ENCODE measurements at places on chromosomes 16 and 17.

DNA sequence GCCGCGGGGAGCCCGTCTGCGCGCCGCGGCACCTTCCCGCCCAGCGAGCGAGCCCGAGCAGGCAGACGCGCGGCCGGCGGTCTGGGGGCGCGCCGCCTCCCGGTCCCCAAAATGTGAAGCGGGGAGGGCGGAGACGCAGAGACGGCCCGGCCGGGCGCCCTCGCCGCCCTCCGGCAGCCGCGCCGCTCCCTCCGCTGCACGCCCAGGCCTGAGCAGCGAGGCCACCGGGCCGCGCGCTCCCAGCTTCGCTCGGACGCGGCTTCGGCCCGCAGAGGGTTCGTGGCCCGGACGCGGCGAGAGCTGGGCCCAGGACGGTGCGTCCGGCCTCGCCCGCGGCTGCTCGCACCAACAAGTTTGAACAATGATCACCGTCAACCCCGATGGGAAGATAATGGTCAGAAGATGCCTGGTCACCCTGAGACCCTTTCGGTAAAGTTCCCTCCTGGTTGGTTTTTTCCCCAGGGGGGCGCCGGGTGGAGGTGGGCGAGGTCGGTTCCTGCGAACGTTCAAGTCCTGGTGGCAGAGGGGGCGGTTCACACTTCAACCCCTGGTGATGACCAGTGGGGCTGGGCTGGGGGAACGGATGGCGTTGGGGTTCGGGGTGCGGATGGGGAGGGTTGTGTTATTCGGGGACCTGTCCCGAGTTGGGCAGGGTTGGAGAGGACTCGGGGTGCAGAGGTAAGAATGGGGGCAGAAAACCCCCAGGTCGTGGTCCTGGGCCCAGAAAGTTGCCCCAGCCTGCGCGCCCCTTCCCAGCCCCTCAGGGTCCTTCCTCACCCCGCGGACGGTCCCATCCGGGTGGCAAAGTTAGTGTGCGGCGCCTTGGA, 678 bp downstream of the MGAT5B start:
- DNase-seq = no peak

DNA sequence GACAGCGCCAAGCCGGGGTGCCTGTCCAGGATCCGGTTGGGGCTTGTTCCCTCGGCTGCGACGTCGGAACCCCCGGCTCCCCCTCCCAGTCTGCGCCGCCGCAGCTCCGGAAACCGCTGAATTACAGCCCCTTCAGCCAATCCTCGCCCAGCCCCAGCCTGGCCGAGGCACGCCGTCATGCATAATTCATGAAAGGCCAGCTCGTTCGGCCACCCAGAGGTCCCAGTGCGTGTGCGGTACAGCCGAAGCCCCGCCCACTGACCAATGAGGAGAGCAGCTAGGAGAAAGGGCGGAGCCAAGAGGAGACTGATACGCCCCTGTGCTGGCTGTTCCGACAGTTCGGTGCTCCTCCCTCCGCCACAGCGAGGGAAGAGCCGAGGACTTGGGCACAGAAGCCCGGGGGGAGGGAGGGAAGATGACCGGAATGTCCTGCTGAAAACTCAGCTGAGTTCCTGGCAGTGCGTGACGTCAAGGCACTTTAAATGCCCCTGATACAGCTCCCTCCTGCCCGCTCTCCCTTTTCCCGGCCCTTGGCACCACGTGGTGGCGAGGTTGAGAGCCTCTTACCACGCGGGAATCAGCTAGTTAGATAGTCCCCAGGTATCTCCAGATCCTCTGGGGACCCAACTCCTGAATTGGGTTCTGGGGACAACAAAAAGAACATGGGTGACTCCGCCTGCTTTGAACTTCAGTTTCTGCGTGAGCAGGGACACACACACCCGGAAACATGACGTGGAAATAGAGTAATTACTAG, at the start of gene STAT3:
TSS of gene STAT3 (minus strand) at position 62 of the 754 bp plus-strand sequence. CDS start 39,926 bp downstream, outside the sequence.
- peak; percentile 98 for DNase-seq

- no peak for DNase-seq
These were observed 126.8 kb downstream of the CACNG3 start for GRCh38 chr16:24382762-24383407.

DNA sequence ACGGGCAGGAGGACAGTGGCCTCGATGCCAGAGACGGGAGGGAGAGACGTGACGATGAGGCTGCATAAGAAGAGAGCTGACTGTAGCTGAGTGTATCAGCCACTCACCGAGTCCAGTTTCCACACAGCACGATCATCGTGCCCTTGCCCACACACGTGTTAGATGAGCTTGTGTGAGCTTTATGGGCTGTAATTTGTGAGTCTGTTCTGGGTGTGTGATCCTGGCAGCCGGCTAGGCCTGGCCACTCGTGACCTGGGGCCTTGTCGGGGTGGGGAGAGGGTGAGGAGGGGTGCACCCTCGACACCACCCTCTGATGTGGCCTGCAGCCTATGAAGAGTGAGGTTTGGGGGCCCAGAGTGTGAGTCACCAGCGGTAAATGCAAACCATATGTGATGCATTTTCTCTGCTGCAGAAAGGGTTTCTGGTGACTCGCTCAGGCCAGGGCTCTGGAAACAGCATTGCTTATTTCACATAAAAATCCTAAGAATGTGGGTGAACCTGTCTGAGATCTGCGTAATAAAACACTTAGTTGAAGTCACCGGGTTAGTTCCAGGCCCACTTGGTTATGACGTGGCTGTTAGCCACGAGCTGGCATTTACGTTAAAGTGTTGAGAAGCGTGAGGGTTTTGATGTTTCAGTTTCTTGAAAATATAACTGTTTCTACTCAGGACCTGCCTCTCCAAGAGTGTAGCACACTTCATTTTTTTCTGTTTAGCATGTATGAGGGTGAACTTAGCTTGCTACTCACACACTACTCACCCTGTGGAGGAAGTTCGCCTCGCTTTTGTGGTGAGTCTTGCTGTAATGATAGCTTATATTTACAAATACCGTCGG, 4.2 kb downstream of the METRNL start:
- DNase-seq = peak; percentile 87

GRCh38 chr17:43543771-43544575, 2.2 kb downstream of the ETV4 start:
- no peak for DNase-seq

- DNase-seq = no peak
These were observed 44.0 kb upstream of the CBX4 start for GRCh38 chr17:79883202-79883601.

DNA sequence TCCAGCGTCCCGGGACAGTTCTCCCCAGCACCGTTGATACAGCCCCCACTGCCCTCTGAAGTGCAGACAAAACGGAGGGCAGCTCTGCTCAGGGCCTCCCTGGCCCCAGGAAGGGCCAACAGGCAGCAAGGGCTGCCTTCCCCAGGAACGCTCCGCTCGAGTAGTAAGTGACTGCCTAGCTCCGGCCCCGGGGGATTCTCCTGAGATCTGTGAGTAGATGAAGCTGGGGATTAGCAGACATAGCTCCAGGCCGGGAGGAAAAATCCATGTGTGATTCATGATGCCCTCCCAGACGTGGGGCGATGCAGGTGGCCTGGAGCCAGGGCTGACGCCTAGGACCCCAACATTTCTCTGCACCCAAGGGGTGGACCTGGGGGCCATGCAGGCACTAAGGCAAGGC, 85.3 kb downstream of the ENGASE start:
- DNase-seq = no peak

DNA sequence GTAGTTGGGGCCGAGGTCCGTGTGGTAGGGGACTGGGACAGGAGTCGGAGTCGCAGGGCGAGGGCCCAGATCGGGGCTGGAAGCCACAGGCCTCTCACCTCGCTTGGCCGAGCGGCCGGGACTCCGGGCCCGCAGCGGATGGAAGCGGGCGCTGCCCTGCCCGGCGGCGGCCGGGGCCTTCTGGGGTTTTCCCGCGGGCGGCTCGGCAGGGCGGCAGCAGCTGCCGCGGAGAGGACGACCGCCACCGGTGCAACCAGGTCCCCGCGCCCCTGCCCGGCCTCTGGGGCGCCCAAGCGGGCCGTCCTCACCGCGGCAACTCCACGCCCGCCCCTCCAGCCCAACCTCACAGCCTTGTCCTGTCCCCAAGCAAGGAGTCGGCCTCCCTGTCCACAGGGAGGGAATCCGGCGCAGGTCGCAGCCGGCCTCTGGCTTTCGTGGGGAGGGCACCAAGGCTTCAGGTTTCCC, 15.6 kb upstream of the UTP6 start:
- DNase-seq = no peak

GRCh38 chr17:60538726-60539125, 12.7 kb upstream of the APPBP2 start:
- DNase-seq = no peak

- DNase-seq = no peak
These were observed 97.8 kb downstream of the BANP start for GRCh38 chr16:88048985-88049384.

DNA sequence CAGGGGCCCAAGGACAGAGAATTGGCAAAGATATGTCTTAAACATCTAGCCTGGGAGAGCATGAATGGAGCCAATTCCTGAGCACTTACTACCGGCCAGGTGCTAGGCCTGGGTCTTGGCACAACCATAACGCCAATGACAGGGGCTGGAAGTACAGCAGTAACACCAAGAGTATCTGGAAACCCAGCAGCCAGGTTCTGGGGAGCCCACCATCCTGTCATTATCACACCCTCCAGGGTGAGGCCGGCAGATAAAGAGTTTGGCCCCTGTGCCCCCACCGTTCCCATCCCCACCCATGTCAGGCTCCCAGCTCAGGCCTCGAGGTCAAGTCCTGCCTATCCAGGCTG, 508 bp upstream of the TMC8 start:
- no peak for DNase-seq

DNA sequence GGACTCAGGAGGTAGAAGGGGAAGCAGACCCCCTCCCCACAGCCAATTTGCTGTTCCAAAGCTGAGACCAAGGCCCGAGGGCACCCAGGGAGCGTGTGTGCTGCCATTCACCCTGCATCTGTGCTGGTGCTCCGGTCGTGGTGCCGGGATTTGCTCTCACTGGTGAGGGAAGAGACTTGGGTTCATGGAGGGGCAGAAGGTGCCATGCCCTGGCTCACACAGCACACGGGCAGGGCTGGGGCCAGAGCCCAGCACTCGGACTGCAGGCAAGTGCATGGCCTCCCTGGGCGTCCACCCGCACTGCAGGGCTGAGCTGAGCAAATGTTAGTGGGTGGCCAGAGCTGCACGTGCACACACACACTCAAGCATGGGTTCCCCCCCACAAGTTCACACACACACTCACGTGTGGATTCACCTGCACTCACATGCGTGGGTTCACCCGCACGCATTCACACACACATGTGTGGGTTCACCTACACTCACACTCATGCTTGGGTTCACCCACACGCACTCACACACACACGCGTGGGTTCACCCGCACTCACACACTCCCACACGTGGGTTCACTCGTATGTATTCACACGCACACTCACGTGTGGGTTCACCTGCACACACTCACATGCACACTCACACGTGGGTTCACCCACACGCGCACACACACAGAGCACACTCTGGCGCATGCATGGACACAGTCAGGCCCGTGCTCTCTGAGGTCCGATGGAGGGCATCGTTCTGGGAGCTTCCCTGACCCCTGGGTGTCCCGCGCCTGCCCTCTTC, 57.0 kb upstream of the CBFA2T3 start:
- DNase-seq = no peak

DNA sequence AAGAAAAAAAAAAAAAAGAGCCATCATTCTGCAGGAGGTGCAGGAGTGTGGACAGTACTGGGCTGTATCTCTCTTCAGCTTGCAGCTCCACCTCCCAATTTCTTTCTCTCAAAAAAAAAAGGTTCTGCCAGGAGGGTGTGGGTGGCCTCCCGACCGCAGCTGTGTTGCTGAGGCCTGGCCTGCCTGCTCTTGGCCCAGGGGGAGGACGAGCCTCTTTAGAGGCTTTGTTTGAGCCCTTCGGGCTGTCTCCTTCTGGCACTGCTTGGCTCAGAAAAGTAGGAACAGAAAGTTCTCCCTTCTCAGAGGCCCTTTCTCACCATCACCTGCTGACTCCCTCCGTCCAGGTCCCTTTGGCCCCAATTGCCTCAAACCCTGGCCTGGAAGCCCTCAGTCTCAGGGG, 22.2 kb upstream of the C17orf107 start:
- no peak for DNase-seq

DNA sequence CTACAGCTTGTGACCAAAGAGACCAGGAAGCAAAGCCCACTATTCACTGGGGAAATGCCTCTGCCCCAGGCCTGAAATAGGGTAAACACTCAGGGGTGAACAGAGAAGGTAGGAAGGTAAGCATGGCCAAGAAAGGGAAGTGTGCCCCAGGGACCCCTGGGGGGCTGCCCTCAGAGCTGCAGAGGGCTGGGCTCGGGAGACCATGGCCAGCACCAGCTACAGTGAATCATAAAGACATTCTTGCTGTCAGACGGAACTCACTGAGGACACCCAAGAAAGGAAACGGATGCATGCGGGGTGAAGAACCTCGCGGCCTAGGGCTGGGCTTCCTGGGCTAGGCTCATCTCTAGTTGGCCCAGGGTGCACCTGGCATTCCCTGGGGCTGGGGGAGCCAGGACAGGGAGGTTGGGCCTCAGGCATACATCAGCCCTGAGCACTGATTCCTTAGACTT, 9.6 kb downstream of the HIC1 start:
- DNase-seq = no peak

DNA sequence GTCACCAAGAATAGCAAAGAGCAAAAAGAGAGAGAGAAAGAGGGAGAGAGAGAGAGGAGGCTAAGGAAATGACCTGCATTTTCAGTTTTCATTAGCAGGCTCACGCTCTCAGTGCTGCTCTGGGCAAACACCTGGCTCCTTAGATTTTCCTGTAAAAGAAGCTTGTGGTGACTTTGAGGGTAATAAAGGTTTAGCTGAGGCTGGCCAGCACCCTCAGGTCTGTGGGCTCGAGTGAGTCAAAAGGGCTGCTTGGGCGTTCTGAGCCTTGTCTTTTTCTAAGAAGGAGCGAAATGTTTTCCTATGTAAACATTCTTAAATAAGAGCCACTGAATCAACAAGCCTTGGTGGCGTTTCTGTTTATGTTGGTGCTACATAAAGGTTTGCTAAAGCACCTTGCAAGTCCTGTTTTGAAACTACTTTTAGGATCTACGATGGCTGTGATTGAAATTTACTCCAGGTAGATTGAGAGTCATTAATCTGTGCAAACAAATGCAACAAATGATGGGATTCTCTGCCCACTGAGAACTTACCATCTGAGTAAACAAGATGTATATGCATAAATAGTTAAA, 38.8 kb downstream of the SHISA6 start:
- DNase-seq = no peak

DNA sequence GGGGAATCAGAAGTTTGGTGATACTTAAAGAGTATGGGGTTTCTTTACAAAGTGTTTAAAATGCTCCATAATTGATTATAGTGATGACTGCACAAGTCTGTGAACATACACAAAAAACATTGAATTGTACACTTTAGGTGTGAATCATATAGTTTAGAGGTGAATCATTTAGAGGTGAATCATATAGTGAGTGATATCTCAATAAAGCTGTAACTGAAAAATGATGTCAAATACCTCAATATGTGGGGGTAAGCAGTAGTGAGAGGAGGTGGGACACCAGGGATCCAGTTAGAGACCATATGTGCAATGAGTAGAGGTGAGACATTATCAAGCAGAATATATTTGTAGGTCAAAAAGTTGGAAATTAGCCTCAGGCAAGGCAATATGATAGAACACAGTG, 264.5 kb downstream of the PMP22 start:
- DNase-seq = no peak

- no peak for DNase-seq
These were observed 822 bp downstream of the IGF2BP1 start for GRCh38 chr17:48997827-48998586.

Measured in skeletal muscle cell (primary cell).